ENCODE measurements at places on chromosomes 12 and 14. TPM values are rescaled to one million over a fixed set of nuclear protein-coding genes. Genes with fewer than 3 reads are reported as not detected.

The SRRM4 gene
- 0.05 TPM for total RNA-seq

The OAS1 gene
- total RNA-seq: 48.3 TPM

The SSPN gene
- 18.6 TPM for total RNA-seq

The KIF26A gene
- total RNA-seq: 5.4 TPM

The APOF gene
- not detected for total RNA-seq

The FAM90A1 gene
- 0.39 TPM for total RNA-seq

The TTC9 gene
- total RNA-seq: 4.8 TPM

The CEP128 gene
- 10.0 TPM for total RNA-seq

The LMNTD1 gene
- total RNA-seq: not detected

The KLHL28 gene
- total RNA-seq: 14.7 TPM

The TPH2 gene
- total RNA-seq: 0.10 TPM
